Activated T-cell treated with anti-CD3 and anti-CD28 coated beads for 48 hours (primary cell): ENCODE measurements at places on chromosomes 13 and 19.

DNA sequence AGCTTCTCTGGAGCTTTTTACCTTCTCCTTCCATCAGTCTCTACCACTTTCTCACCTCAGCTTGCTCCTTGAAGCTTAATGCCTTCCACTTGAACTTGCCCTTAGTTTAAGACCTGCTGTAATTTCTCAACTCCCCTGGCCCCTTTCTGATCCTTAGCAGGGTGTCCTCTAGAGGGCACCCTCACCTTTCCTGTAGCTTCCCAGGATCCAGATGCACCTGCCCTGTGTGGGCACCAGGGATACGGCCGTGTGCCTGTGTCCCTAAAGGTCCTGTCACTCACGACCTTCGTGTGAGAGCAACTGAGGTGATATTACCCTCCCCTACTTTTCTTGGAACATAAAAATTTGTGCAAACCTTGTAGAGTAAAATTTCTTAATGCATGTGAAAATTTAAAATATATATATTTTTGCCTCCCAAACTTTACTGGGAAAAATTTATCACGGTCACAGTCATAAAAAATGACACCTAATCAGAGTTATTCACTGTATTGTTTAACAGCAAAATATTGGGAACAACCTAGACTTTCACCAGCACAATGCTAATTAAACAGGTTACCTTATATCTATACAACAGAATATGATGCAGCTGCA, 46.4 kb downstream of the PSG3 start:
- peak; percentile 10 for DNase-seq

GRCh38 chr13:79604752-79605151, 123.8 kb downstream of the NDFIP2 start:
- DNase-seq: no peak

GRCh38 chr13:76886005-76886291, 257 bp downstream of the KCTD12 start:
- no peak for DNase-seq

GRCh38 chr19:17357724-17358123, 19.4 kb downstream of the PLVAP start:
- no peak for DNase-seq

DNA sequence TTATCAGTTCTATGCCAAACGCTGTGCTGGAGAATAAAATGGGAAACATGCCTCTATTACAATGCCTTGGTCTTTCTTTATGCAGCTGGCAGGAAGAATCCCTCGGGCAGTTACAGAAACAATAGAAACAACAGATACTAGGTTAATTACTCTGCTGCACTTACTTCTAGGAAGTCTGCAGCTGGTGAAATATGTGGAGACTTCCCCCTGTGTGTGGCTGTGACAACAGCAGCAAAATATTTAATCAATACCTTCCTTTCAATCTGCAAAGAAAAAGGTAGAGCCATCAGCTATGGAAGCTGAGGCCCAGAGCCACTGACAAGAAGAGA, 9.9 kb downstream of the STOML3 start:
- DNase-seq: no peak

DNA sequence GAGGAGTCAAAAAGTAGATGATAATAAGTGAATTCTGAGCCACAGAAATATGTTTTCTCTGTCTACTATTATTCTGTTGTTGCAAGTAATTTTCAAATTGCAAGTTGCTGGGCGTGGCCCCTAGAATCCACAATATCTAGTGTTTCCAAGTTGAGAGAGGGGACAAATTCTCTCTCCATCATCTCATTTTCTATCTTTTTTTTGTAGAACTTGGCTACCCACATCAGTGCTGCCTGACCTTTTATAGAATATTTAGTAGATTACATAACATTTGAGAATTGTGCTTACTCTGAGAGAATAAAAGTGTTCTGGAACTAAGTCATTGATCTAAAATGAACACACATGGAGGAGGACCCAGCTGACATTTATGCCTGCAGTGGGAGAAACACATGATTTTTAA, 110.9 kb upstream of the CSNK1A1L start:
- no peak for DNase-seq

DNA sequence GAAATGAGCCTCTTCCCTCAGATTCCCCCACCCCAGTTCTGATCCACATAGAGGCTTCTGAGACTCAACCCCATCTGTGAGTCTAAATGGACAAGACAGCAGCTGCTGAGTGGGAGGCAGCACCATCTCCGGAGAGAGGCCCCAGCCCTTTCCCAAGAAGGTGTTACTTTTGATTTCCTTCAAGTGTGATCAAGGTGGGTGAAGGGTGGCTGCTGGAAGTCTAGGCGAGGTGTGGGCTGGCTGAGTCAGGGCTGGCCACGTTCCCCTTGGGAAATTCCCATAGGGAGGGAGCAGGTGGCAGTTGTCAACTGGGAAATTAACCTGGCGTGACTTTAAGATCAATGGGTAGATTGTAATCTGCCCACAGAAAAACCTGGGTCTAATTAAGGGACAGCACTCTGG, 148.0 kb downstream of the FOXO1 start:
- peak; percentile 65 for DNase-seq

GRCh38 chr19:4909156-4909896, at the start of gene UHRF1:
TSS of gene UHRF1 (plus strand) at chr19:4909501. CDS start at chr19:4910886, 1,385 bp downstream.
- peak; percentile 86 for DNase-seq

DNA sequence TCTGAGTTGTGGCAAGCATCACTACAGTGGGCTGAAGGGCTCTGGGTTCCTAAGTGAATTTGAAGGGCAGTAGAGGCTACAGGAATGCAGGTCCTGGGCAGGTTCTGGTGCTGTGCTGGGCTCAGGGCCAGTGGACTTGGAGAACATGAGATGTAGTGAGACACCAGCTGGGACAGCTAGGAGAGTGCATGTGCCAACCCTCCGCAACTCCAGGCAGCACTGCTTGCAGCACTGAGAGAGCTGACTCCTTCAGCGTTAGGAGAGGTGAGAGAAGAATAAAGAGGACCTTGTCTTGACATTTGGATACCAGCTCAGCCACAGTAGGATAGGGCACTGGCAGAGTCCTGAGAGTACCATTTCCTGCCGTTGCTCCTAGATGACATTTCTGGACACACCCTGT, 739.9 kb upstream of the PRR20A start:
- DNase-seq: no peak

DNA sequence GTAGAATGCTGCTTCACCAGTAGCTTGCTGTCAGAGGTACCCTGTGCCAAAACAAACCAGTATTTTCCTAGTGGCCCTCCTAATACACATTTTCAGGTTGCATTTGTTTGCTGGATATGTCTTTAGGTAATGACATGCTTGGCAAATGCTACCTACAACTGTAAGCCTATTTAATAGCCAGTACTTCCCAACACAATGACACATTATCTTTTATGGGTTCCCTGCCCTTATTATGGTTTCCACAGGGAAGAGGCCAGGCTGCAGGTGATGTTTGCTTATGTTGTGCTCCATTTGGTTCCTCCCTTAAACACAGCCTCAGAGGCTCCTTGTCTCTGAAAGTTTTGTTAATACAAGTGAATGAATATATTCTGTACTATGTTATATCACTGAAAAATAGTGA, 24.7 kb downstream of the FRY start:
- no peak for DNase-seq

GRCh38 chr19:10166046-10166445, 28.7 kb downstream of the DNMT1 start:
- DNase-seq: no peak

DNA sequence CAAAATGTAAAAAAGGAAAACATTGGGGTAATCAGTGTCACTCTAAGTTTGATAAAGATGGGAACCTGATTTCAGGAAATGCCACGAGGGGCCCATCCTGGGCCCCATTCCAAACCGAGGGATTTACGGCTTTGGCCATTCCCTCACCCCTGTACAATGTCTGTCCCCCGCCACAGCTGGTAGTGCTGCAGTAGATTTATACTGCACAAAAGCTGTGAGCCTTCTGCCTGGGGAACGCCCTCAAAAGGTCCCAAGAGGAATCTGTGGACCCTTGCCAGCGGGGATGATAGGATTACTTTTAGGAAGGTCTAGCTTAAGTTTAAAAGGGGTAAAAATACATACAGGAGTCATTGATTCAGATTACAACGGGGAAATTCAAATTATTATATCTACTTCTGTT, 173.4 kb upstream of the SGCG start:
- no peak for DNase-seq

DNA sequence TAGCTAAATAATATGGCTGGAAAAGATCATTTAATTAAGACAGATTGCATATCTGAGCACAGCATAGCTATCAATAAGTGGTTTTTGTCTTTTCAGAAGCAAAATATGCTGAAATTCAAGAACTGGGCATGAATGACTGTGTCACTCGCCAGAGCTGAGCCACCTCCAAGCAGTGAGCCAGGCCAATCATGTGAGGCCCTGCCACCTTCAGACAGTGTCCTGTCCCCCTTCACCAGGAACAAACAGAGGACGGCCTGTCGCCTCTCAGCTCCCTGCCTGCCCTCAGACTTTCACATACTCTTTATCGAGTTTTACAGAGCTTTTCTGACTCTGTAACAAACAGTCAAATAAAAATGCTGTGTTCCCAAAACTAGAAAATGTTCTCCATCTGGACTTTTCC, 171.0 kb upstream of the TSC22D1 start:
- DNase-seq: no peak

- DNase-seq: no peak
Observed at GRCh38 chr19:39379865-39380396, 11.0 kb downstream of the PAF1 start.
